Foreskin keratinocyte (primary cell): ENCODE measurements at places on chromosomes 11 and 22. TPM values are rescaled to one million over a fixed set of nuclear protein-coding genes. Genes with fewer than 3 reads are reported as not detected.

GRCh38 chr11:27619039-27619574 lies 81.1 kb downstream of the BDNF start:
- DNase-seq = no peak

GRCh38 chr11:133234883-133235282 lies 297.4 kb downstream of the OPCML start:
- DNase-seq = no peak

DNA sequence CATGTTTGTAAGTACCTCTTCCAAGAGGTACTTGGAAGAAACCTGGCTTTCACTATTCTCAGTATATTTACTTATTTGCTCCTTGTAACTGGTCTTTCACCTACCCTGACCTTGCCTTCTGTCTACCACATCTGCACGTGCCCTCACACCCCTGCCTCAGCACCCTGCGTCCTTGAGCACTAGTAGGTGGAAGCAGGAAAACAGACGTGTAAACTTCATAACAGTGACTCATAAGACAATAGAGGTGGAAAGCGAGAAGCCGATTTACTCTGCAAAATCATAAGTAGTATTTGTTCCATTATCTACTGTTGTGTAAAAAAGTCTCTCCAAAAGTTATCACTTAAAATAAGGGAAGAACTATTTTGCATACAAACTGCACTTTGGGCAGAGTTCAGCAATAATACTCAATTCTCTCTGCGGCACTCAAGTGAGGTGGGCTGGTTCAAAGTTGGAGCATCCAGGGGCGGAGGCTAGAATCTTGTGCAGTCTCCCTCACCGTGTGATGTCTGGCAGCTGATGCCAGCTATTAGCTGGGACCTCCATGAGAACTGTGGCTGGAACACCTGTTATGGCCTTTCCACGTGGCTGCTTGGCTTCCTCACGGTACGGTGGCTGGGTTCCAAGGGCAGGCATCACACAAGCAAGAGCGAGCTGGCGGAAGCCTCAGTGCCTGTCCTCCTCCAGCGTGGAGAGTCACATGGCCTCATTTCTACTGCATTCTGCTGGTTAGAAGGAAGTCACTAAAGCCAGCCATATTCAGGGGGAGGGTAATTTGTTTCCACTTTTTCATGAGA lies 30.4 kb downstream of the PACS1 start:
- peak; percentile 23 for DNase-seq

GRCh38 chr11:6431861-6432260 lies 8.9 kb downstream of the HPX start:
- peak; percentile 64 for DNase-seq

GRCh38 chr11:22169833-22170232 lies 23.1 kb upstream of the ANO5 start:
- no peak for DNase-seq

- no peak for DNase-seq
Observed at GRCh38 chr11:24592360-24592759, 95.5 kb downstream of the LUZP2 start.

- DNase-seq = no peak
Observed at GRCh38 chr22:26554956-26555355, 35.0 kb downstream of the TPST2 start.

DNA sequence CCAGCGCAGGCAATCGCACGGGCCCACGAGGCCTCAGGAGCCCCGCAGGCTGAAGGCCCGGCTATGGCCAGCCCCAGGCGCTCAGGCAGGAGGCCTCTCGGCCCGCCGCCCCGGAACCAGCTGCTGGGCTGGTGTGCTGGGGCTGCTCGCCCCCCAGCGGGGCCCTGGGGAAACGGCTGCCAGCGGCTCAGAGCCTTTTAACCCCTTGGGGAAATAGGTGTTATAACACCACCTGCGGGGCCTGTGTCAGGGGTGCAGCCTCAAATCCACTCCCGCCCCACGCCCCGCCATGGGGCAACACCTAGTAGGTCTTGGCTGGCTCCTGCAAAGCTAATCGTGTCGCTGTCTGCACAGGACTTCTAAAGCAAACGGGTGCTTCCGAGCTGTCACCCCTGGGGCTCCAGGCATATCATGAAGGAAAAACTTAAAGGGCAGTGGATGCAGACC lies 237.4 kb downstream of the TTC28 start:
- peak; percentile 78 for DNase-seq

DNA sequence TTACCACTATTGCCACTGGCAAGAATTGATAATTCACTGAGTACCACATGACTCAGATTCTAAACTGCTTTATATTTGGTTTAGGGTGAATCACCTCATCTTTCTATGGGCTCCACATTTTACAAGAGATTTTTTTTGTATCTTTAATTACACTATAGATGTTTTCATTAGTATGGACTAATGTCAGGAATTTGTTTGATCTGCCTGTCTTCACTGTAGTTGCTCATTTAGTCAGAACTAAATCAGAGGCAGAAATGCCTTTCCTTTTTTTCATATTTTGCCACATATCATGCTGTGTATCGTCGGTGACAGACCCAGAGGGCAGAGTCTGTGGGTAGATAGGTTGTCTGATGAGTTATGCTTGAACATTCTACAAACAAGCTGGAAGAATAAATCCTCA lies 524.1 kb downstream of the METTL15 start:
- DNase-seq = peak; percentile 68

DNA sequence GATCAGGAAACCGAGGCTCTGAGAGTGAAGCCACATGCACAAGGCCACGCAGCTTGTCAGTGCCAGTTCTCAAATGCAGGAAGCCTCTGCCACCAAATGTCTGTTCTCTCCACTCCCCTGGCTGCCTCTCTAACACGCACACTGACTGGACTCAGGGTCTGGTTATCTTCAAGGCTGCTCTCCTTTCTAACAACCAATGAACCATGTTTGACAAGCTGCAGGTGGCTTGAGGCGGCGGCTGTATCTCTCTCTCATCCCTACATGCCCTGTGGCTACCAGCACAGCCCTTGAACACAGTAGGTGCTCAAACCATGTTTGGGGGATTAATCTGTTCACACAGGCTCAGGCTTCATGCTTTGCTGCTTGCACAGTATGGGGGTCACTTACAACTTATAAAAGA lies 23.7 kb downstream of the MFNG start:
- DNase-seq = no peak

DNA sequence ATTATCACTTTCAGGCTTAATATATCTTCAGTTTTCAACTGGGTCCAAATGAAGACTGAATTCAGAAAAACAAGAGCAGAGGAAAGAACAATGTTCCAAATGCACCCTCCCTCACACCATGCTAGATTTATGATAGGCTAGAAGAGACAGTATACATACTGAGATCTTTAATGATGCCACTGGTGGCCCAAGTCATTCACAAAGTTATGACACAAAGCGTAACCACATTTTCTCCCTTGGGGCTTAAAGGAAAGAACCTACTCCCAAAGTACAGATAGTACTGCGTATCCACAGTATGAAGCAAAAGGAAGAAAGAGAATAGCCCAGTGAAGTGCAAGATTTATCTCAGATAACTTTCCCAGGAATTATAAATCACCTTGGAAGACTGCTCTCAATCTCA lies 10.9 kb upstream of the SOX6 start:
- no peak for DNase-seq

DNA sequence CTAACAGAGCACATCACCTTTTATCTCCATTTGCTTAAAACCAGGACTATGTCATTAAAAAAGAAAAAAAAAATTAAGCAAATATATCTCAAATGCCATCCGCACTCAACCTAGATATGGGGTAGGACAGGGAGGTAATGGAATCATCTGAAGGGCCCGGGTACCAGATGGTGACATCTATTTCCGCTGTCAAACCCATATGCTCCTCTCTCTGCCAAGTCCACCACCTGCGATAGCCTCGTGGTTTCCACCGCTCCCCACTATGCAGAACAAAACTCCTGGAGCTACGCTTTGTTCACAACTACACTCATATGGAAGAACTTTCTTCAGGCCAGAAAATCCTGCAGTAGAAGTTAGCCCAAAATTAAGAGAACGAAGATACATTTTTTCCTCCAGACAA lies 31.4 kb downstream of the FEZ1 start:
- no peak for DNase-seq

GRCh38 chr11:134658481-134659225 lies 246.6 kb upstream of the B3GAT1 start:
- DNase-seq = no peak

GRCh38 chr11:94933223-94934130 lies 39.9 kb downstream of the CWC15 start:
- peak; percentile 62 for DNase-seq

DNA sequence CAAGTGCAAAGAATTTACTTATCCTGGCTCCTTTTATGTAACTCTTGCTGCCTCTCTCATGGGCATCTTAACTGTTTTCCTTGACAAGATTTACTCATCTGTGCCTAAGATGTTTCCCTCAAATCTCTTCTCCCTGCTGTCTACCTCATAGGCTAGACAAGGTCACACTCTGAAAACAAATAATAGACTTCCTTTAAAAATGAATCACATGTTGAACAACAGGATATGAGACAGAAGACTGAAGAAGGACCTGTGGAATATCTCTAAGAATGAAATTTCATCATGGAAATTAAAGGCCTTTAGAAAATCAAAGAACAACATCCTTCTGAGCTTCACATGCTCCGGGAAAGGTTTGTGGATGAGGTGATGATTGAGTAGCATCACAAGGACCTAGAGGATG lies 6.0 kb upstream of the SCGB2A2 start:
- no peak for DNase-seq

GRCh38 chr11:763549-764321 lies 13.6 kb downstream of the GATD1 start:
- no peak for DNase-seq

DNA sequence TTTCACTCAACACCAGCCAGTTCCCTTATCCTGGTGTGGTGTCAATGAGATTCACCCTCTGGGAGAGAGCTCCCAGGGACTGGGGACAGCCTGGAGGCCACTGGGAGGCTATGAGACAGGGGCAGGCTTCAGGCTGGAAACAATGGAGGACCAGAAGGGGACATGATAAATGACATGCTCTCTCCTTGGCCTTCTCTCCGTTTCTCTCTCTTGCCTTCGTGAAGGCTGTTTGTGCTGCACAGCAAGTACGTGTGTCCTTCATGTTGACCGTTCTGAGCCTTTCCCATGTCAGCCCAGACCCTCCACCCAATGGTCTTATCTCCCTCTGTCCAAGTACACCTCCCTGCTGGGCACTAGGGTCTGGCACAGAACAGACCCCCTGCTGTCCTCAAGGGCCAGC lies 1.6 kb upstream of the LZTR1 start:
- DNase-seq = no peak

- DNase-seq = no peak
Observed at GRCh38 chr11:65504674-65505465, 6.0 kb downstream of the MALAT1 start.

- no peak for DNase-seq
Observed at GRCh38 chr22:23397613-23398567, 182.2 kb downstream of the IGLL1 start.

Gene OMP
- not detected in 2 replicates for total RNA-seq

Gene YAP1
- 130 and 146 TPM in 2 replicates for total RNA-seq

Gene MMP12
- not detected in 2 replicates for total RNA-seq

Gene PIK3IP1
- 6.1 and 11.9 TPM in 2 replicates for total RNA-seq

Gene P2RX6
- 0.21 and 0.24 TPM in 2 replicates for total RNA-seq

Gene SEPTIN5
- 4.8 and 6.1 TPM in 2 replicates for total RNA-seq

Gene PHF21B
- 0.14 and 0.27 TPM in 2 replicates for total RNA-seq
